AG08395 (cell line): ENCODE measurements at places on chromosomes 3 and 15.

DNA sequence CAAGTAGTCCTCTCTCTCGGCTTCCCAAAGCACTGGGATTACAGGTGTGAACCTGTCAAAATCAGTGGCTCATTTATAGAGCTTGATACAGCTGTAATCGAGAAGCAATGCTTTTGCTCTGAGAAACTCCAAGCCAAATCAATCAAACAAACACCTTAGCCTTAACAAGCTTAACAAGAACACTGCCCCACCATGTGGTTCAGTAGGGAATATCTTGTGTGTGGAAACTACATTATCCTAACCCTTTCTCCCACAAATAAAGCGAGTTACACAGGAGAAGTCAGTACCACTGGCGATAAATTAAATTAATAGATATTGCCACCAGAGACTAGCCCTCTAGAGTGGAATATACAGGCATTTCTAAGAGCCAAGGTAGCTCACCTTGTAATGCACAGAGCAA lies 13.9 kb downstream of the CDAN1 start:
- DNase-seq = no peak

DNA sequence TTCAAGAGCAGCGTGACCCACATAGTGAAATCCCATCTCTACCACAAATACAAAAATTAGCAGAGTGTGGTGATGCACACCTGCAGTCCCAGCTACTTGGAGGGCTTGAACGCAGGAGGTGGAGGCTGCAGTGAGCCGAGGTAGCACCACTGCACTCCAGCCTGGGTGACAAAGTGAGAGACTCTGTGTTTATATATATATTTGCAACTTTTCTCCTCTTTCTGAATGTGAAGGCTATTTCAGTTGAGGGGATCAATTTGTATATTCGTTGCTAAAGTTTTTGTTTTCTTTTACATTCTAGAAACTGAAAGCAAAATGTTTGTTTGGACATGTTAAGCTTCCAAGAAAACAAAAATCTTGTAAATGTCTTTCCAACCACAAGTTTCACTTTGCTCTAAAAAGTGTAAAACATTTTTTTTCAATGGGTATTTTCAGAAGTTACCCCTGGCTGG lies 29.8 kb upstream of the FAM98B start:
- DNase-seq = no peak

DNA sequence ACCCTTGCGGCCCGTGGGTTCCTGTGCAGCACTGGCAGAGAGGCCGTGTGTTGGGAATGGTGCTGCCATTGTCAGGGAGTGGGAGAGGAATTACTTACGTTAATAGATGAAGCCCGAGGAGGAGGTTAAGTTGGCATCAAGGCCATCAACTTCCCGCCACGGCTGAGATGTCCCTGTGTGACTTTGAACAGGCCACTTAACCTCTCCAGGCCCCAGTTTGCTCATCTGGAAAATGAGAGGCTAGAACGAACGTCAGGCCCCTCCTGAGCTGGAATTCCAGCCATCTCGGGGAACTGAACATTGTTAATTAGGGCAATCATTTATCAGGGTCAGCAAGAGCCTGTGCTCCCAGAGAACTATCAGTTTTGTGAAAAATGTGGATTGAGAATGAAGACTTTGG lies 91.4 kb upstream of the MYZAP start:
- no peak for DNase-seq

DNA sequence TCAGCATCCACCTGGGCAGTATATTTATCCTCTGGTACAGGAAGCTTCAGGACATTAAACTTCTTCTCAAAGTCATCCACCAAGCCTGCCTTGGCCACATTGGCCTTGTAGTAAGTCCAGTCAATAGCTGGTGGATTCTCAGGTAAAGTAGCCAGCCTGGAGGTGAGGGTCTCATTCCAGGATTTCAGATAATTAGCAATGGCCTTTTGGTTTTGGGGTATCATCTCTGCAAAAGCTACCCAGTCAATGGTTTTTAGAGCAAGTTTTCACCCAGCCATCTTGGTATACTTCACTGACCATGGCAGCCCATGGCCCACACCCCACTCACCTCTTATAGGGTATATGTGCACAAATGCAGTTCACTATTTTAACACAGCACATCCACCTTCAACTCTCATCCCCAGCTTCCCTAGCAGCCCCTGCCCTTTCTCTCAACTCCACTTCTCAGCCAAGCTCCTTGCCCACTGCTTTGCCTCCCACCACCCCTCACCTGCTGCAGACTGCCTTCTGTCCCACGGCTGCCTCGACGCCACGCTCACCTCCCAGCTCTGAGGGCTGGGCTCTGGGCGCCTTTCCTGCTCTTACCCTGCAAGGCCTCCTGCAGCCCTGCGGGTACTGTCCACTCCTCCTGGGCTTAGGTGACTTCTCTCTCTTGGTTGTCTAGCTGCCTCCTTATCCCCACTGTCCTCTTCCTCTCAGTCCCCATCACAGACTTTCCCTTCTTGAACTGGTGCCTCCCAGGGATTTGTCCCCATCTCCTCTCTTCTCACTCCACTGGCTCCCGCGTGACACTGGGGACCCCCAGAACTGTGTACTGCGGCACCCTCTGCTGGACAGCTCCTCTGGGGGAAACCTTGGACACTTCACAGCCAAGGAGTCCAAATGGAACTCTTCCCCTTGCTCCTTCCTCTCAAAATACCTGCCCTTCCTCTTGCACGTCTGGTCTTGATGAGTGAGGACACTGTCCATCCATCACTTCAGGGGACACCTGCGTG lies 1.7 kb upstream of the TGM5 start:
- peak; percentile 31 for DNase-seq

- DNase-seq = no peak
Measured at GRCh38 chr15:63169788-63170187, 12.5 kb upstream of the RPS27L start.

DNA sequence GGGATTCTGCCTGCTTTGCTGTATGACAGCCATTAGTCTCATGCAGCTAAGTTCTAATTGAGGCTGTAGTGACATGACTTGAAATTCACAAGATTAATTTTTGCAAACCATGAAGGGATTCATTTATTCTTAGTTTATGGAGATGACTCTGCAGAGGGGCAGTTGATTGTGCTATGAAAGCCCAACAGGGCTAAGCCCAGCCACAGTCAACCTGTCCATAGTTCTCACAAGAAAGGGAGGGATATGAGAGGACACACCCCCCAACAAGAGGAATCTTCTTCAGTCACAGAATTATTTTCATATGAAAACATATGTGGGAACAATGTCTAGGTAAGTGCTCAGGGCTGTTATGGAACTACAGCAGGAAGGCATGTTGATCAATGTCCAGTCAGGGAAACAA lies 61.9 kb upstream of the ABHD17C start:
- DNase-seq = no peak

DNA sequence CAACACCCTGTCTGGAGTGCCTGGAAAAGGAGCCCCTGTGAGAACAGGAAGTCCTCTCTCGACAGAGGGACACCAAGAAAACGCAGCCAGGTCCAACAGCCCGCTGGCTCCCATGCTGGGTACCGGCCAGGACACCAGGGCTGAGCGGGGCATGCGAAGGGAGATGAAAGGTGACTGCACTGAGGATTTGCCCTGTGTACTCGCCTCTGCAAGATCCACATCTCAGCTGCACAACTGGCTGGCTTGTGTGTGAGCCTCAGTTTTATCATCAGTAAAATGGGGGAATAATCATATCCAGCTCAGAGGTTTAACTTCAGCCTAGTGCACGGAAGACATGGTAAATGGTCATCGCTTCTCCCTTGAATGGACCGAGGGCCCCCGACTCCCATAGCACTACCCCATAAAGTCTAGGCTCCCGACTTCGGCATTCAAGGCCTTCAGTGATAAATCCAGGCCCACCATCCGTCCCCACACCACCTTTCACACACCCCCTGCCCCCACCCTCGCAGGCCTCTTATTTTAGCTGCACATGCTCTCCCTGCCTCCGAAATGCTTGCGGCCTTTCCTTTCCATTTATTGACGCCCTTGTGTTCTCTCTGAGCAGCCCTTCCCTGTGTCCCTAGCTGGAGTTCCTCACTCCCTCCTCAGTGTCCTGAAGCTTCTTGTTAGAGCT lies 15.8 kb downstream of the ISG20 start:
- no peak for DNase-seq

GRCh38 chr3:31244929-31245817 lies 287.6 kb upstream of the STT3B start:
- DNase-seq = no peak

GRCh38 chr15:34055868-34056595 lies 17.0 kb upstream of the AVEN start:
- peak; percentile 72 for DNase-seq

- no peak for DNase-seq
Measured at GRCh38 chr3:126498929-126499328, 18.6 kb downstream of the UROC1 start.

DNA sequence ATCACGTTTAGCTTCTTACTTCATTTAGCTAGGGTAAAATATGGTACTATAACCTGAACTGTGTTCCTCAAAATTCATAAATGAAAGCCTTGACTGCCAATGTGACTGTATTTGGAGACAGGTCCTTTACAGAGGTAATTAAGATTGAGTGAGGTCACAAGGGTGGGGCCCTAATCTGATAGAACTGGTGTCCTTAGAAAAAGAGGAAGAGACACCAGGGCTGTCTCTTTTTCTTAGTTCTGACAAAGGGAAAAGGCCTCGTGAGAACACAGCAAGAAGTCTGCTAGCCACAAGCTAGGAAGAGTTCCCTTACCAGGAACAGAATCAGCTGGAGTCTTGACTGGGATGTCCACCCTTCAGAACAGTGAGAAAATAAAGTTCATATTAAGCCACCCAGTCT lies 162.7 kb downstream of the GMNC start:
- DNase-seq = no peak

GRCh38 chr3:178159691-178160220 lies 376.5 kb upstream of the KCNMB2 start:
- DNase-seq = no peak

DNA sequence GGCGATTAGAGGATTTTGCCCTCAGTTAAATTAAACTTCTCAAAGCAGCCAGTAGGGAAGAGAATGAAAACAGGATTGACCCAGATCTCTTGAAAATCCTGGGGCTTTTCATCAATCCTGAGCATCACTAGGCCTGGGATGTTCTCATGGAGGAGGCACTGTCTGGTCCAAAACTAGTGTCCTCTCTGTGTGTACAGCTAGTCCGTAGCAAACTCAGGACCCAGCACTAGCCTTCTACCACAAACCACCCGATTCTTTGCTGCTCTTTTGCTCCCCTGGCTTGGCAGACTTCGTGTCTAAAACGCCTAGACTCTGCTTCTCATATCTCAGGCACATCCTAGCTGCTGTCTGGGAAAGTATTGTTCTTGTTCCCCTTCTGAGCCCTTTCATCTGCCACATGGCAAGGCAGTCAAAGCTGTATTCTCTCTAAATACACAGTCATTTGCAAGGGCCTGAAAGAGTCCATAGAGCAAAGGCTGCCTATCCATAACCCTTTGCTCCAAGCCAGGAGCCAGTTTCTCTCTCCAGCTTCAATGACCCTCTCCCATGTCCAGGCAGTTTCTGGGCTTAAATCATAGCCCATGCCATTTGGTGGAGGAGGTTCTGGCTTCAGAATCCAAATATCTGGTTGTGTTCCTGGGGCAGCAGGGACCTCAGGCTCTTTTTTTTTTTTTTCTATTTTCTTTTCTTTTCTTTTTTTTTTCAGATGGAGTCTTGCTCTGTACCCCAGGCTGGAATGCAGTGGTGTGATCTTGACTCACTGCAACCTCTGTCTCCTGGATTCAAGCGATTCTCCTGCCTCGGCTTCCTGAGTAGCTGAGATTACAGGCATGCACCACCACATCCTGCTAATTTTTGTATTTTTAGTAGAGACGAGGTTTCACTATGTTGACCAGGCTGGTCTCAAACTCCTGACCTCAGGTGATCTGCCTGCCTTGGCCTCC lies 52.4 kb downstream of the CDC25A start:
- no peak for DNase-seq

GRCh38 chr3:150296123-150296735 lies 111.9 kb upstream of the TSC22D2 start:
- DNase-seq = no peak

DNA sequence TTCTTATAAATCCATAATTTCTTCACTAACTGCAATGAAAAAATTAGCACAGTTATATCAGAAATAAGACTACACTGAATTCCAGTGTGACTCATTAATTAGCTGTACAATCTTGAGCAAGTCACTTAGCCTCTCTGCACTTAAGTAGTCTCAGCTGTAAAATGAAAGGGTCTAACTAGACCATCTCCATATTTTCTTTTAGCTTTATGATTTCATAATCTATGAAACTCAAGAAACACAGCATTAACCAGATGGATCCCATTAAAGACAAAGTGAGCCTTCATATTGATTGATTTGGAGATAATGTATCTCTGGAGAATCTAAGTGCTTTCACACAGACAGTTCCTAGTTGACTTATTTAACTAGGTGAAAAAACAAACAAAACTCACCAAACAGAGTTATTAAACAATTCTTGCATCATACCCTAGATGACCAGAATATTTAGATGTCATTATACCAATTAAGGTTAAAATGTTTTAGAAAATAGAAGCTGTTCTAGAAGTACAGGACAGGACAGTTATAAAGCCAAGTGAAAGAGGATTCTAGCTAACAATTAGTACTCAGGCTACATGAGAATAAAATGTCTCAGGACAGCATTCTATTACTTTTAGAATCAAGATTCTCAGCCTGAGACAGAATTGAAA lies 11.2 kb downstream of the CSNK1G1 start:
- DNase-seq = no peak

GRCh38 chr3:106228271-106228670 lies 359.5 kb upstream of the CBLB start:
- no peak for DNase-seq

DNA sequence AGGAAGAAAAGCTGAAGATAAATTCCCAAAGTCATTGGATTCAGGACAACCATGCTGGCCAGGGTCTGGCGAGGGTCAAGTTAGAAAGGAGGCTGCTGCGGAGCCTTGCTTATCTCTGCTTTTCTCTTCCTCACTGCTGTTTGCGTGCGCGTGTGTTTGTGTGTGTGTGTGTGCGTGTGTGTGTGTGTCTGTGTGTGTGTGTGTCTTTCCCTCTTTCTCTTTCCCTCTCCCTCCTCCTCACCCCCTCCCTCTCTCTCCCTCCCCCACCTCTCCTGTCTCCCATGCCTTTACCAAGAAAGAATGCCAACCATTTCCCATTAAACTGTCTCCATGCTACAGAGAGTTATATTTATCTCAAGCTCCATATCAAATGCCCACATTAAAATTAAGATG lies at the start of gene COLQ:
Gene COLQ, minus strand, starts transcription at position 134 of the 393 bp plus-strand sequence. Its CDS starts 81 bp downstream, at position 53.
- DNase-seq = no peak

- no peak for DNase-seq
Measured at GRCh38 chr3:186004209-186004608, 66.4 kb upstream of the TRA2B start.

- DNase-seq = no peak
Measured at GRCh38 chr15:63294359-63294758, 17.0 kb downstream of the APH1B start.

GRCh38 chr15:26352909-26353308 lies 420.0 kb downstream of the GABRB3 start:
- no peak for DNase-seq

DNA sequence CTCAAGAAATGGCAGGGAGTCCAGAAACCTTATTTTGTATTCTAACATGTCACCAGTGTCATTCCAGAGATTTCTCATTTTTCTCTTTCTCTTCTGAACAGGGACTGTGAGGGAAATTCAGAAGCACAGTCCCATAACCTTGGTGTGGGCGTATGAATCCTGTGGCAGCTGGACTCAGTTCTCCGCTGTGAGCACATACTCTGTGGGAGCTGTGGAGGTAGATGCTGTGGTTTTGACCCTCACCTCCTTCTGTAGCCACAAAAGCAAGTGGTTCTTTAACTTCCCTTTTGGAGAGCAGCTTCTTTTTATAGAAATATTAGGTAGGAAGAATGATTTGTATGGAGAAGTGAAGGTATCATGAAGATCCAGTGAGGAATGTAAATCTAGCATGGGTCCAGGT lies 13.4 kb downstream of the TMEM207 start:
- no peak for DNase-seq
